Inflammatory macrophage treated with lipopolysaccharide for 1 hour (primary cell): ENCODE measurements at places on chromosomes 1 and 21.

DNA sequence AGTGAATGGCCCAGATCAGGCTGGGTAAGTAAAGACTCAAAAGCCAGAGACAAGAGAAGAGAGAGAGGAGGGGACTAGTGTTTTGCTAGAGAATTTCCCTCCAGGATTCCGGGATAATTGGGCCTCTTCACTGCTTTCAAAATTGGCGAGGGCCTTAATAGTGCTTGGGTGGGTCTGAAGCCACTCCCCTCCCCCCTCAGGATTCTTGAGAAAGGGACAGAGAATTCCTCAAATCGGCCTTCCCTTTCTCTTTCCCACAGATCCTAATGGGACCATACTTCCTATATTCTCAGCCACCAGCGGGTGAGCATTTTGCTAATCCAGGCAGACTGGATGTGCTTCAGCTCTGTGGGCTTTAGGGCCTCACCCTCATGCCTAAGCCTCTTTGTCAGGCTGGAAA, 11.9 kb downstream of the SFN start:
- DNase-seq: no peak

GRCh38 chr1:32863218-32863880, 7.4 kb downstream of the FNDC5 start:
- peak; percentile 12 for DNase-seq

DNA sequence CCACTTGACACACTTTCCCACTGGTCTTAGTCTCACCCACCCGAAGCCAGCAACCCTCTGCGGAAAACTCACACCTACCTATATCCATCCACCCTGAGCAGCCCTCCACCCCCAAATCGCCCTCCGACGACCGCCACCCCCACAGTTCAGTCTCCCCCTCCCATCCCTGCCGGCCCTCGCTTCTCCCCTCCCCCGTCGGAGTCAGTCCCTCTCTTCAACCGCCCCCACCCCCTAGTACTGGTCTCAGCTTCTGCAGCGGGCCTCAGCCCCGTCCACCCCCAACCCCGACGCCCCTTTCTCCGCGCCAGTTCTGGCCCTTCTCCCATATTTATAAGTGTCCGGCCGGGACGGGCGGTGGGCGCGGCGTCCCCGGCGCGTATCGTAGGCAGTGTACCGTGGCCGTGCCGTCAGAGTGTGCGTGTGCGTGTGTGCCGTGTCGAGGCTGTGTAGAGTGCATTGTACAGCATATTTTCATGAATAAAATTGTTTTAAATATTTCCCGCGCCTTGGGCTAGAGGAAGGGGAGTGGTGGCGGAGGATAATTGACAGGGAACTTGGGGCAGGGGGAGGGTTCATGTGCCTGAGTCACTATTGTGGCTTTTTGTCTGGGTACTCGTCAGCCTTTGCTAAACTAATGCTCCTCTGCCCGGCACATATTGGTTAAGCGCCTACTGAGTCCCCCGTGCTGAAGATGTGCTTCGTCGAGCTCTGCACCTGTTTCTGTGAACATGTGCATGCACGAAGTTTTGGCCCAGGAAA, 22.0 kb downstream of the FOXO6 start:
- peak; percentile 36 for DNase-seq

DNA sequence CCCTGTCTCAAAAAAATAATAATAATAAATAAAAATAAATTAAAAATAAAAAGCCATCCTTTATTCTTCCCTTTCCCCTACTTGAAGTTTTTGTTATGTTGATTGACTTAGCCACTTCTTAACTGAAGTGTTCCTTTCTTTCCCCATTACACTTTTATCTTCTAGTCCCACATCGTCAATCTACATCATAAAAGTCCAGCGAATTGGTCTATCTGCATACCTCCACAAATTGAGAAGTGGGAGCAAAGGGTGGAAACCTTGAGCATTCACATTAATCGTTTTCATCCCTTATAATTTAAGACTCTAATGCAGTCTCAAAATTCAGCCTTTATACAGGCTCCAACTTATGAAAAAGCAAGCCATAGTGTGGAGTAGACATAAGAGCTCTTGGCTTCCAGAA, 6.5 kb upstream of the ZYG11A start:
- no peak for DNase-seq

- no peak for DNase-seq
Observed at GRCh38 chr1:6869545-6869944, 84.3 kb downstream of the CAMTA1 start.

DNA sequence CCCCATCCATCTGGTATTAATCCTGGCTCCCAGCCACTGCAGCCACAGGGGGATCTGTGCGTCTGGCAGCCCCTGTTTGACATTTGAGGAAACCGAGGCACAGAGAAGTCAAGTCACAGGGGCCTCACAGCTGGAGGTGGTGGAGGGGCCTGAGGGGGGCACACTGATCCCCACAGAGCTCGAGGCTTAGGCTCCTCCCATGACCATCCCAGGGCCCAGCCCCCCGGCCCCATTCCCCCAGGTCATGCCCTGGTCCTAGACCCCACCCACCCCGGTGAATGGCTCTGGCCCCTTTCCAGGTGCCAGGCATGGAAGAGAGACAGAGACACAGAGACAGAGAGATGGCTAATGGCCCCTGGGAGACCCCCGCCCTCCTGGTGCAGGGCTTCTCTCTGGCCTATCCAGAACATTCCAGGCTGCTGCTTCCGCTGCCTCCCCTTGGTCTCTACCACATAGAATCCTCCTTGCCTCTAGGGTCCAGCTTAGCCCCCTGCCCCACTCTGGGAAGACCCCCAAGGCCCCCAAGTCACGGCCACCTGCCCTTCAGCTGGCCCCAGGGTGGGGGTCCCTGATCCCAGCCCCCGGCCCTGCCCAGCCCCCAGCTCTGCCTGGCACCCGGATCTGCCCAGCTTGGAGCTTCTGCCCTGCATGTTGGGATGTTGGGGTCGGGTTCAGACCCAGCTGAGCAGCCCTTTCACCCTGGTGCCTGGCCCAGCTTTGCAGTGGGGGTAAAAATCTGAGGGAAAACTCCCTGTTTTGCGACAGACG, 29.2 kb upstream of the LRRC3 start:
- no peak for DNase-seq

GRCh38 chr1:55635856-55636255, 420.7 kb upstream of the USP24 start:
- no peak for DNase-seq

GRCh38 chr1:102435483-102435882, 438.8 kb upstream of the OLFM3 start:
- DNase-seq: no peak

DNA sequence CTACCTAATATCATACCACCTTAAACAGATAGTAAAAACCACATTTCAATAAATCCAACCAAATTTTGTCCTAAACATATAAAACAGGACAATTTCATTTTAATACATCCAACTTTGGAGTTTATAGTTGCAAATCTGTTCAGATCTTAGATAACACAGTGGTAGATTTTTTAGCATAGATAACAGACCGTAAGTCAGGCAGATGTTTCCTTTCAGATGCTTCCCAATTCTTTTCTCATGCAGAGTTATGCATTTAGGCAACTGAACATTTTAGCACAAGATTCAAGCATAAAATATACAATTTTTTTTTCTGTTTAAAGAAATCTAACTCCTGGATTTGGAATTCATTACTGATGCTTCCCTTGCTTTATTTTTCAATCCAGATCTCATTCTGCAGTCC, 156.5 kb upstream of the ZNHIT6 start:
- no peak for DNase-seq

DNA sequence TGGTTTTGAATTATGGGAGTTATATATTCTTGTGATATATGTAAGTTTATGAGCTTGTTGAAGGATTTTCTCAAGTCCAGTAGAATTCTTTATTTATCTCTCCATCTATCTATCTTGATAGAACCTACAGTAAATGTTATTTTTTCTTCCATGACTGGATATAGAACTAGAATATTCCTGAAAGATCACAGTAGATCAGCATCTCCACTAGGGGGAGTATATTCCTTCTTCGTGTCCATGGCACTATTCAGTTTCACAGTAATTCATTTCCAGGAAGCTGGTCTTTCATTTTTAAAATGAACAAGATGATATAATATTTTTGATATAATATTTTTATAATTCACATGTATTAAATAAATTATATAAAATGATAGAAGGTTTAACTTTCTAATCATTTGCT, 18.8 kb downstream of the TMPRSS15 start:
- DNase-seq: peak; percentile 49

DNA sequence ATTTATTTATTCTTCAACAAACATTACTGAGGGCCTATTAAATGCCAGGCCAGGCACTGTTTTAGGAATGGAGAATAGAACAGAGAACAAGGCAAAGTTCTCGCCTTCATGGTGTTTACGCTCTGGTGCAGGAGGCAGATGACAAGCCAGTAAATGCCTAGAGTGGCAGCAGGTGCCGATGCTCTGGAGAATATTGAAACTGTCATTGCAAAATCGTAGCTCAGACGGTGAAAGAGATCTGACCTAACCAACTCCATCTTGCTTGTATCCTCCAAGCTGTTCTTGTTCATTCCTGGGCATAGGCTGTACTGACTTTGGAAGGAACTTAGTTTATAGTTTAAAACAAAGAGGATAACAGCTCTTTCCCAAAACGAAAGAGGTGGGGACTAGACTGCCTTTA, 13.5 kb upstream of the ENO1 start:
- no peak for DNase-seq

DNA sequence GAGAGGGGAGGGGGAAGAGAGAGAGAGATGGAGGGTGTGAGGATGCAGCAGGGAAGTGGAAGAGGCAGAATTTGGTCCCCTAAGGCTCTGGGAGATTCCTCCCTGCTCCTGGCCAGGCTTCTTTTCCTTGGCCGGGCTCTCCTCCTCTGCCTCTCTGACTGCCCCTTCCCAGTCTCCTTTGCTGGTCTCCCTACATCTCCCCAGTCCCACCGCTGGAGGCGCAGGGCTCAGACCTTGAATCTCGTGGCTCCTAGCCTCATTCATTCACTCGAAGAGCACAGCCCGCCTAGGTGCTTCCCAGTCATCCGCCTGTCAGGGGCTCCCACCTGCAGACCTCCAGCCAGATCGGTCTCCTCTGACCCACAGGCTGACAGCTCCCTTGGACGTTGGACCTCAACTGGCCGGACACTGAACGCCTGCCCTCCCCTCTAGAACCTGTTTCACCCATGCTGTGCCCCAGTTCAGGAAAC, 76.5 kb downstream of the VWA5B1 start:
- no peak for DNase-seq

- no peak for DNase-seq
Observed at GRCh38 chr1:7538033-7538432, 233.1 kb upstream of the VAMP3 start.

DNA sequence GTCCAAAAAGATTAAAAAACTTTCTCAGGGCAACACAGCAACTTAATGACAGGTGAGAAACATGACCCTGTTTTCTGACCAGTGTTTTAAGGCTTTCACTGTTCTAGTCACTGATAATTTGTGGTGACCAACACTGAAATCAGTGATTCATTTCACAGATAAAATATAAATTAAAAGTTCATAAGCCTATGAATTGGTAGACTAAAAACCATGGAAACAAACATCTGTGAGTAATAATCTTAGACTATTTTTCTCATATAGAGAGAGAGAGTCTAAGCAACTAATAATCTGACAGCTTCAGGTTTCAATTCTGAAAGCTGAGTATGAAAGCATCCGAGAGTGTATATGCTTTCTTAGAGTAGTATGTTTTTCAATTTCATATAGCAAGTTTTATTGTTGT, 536.9 kb downstream of the ADGRL2 start:
- DNase-seq: no peak

DNA sequence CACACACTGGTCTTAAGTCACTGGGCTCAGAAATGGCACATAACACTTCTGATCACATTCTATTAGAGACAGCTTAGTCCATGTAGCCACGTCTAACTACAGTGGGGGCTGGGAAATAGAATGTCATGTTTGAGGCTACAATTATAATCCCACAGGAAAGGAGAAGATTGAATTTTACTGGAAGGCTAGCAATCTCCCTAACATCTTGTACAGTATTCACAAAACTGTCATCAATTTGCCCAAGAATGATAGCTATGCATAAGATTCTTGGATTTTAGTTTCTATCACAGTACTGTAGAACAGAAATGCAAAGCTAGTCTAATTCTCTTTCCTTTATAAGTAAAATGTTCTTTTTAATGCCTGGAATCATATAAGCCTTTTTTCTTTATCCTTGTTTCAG, 12.7 kb upstream of the ZMYM6 start:
- DNase-seq: no peak

- no peak for DNase-seq
Observed at GRCh38 chr21:25639551-25640201, 618 bp downstream of the JAM2 start.

DNA sequence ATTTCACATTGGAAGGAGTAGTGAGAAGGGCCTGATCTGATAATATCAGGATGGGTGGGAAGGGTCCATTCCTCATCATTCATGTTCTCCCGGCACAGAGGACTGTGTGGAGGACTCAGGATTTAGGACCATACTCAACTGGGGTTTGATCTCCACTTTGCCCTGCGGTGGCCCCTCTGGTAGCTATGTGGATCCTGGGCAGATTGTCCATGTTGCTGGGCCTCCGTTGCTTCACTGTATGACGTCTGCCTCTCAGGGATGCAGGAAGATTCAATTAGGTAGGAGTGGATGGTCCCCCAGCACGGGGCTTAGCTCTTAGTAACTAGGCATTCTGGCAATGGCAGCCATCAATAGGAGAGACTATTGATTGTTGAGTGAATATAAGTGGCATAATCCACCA, 2.3 kb downstream of the ETS2 start:
- DNase-seq: no peak

GRCh38 chr1:151593730-151594129, 18.1 kb upstream of the SNX27 start:
- DNase-seq: no peak

GRCh38 chr1:221164951-221165838, 286.0 kb downstream of the HLX start:
- DNase-seq: no peak

DNA sequence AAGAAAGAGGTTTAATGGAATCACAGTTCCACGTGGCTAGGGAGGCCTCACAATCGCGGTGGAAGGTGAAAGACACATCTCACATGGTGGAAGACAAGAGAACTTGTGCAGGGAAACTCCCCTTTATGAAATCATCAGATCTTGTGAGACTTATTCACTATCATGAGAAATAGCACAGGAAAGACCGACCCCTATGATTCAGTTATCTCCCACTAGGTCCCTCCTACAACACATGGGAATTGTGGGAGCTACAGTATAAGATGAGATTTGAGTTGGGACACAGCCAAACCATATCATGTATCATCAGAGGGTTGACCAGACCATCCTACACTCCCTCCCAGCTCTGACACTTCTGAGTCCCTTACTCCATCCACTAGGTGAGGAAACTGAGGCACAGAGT, 143.9 kb upstream of the KLHDC7A start:
- peak; percentile 46 for DNase-seq

- DNase-seq: peak; percentile 27
Observed at GRCh38 chr1:20640183-20640597, 6.9 kb downstream of the PINK1 start.

DNA sequence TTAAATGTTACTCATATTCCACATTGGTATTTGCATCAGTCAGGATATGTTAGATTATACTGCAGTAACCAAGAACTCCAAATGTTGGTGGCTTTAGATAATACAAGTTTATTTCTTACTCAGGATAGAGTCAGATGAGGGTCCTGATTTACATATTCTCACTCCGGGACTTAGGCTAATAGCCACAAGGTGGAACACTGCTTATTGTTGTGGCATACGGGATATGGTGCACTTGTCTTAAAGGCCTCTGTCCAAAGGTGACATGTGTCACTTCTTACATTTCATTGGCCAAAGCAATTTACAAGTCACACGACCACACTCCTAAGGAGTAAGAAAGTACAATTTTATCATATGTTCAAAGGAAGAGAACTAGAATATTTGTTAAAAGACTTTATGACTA, 28.5 kb upstream of the ACADM start:
- no peak for DNase-seq
